ENCODE measurements at places on chromosomes 2 and 18. TPM values are rescaled to one million over a fixed set of nuclear protein-coding genes. Genes with fewer than 3 reads are reported as not detected.
A peak's percentile ranks its signal among the peaks of the same experiment; 100 is the strongest.

The ETAA1 gene
- 22.9 TPM for total RNA-seq

The MDH1B gene
- 6.7 TPM for total RNA-seq

The TMEM37 gene
- 3.4 TPM for total RNA-seq

The UGT1A3 gene
- not detected for total RNA-seq

The CNGA3 gene
- total RNA-seq, result 7.1 TPM

The ESPNL gene
- total RNA-seq, result 0.50 TPM

GRCh38 chr2:98819231-98819766, 88.4 kb upstream of the MGAT4A start:
- H3K36me3 ChIP-seq, result peaks cover 3% of the 10 kb centered on the region
- peaks cover 13% of the 10 kb centered on the region for H3K4me1 ChIP-seq
- H3K4me3 ChIP-seq, result no peak overlapping the region
- H3K27ac ChIP-seq, result no peak overlapping the region

DNA sequence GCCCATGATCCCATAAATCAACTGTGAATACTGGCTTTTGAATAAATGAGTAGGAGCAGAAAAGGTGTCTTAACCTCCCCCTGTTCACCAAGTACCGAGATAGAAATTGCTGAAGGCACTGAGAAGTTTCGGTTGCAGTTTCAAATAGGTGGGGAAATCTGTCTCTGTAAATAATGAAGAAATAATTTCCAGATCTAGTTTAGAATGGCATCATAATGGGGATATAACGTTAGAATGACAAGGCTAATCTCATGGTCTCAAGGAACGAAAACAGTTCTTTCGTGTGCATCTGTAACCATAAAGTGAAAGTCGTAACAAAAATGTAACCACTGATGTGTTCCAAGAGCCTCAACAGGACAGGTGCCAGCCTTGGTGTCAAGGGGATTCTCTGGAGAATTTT, 49.9 kb upstream of the TMEM18 start:
- no peak for DNase-seq
- no peak overlapping the region for H3K27ac ChIP-seq
- no peaks in the 10 kb centered on the region for H3K36me3 ChIP-seq
- H3K4me1 ChIP-seq, result peaks cover 2% of the 10 kb centered on the region
- no peaks in the 10 kb centered on the region for H3K27me3 ChIP-seq

GRCh38 chr2:180144338-180144813, 137.3 kb upstream of the CWC22 start:
- H3K27ac ChIP-seq, result no peak overlapping the region
- no peaks in the 10 kb centered on the region for H3K36me3 ChIP-seq
- no peak overlapping the region for H3K4me3 ChIP-seq
- no peak for DNase-seq
- no peaks in the 10 kb centered on the region for H3K4me1 ChIP-seq
- H3K27me3 ChIP-seq, result no peaks in the 10 kb centered on the region

DNA sequence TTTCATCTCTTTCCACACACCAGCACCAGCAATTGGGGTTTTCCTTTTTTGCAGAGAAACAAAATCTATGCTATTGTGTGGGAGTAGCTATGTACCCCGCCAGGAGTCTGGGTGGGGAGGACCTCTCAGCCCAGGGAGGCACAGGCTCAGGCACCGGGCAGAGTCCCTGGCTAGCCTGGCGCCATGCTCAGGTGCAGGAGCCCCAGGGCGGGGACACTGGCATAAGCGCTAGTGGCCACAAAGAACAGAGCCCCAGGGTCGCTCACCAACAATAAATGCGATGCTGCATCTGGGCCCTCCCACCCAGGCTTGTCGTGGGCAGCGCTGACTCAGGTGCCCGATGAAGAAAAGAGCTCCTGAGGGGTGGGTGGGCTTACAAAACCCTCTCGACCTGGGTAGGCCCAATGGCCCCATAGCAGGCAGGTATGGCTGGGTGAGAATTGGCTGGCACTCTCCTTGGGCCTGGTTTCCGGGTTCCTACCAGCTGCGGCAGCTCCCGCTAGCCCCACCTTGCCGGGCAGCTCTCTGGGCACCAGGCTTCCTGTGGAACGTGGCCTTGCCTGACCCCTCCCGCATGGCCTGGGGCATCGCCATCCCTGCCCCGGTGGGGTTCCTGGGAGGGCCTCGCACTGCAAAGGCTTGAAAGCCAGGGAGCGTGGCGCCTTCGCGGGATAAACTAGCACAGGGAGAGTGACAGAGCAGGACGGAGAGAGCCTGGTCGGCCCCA, 31.8 kb upstream of the COL6A3 start:
- H3K4me3 ChIP-seq, result no peak overlapping the region
- peaks cover 9% of the 10 kb centered on the region for H3K4me1 ChIP-seq
- peak overlapping the region; percentile 6 for H3K27ac ChIP-seq
- H3K27me3 ChIP-seq, result no peaks in the 10 kb centered on the region

DNA sequence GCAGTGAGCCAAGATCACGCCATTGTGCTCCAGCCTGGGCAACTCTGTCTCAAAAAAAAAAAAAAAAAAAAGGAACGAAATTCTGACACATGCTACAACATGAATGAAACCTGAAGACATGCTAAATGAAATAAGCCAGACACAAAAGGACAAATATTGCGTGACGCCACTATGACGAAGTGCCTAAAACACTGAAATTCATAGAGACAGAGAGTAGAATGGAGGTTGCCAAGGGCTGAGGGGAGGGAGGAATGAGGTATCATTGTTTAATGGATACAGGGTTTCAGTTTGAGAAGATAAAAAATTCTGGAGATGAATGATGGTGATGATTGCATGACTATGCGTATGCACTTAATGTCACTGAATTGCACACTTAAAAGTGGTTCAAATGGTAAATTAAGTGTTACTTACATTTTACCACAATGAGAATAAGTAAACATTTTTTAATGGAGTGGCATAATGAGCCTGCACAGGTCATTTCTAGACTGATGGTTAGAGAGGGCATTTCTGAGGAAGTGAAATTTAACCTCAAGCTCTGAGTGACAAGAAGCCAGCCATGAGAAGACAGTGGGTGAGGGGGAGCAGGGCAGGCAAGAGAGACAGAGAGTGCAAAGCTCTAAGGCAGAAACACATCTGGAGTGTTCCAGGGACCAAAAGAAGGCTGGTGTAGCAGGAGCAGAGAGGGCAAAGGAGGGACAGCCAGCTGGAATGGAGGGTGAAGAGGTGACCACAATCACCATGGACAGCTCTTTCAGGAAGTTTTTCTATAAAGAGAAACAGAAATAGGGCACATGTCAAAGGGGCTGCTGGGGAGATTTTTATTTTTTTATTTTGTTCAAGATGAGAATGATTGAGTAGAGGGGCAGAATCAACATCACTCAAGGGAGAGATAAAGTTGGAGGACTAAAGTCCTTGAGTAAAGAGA, 20.6 kb upstream of the EXOC6B start:
- no peak overlapping the region for H3K27ac ChIP-seq
- no peaks in the 10 kb centered on the region for H3K27me3 ChIP-seq
- H3K4me1 ChIP-seq, result no peaks in the 10 kb centered on the region
- H3K36me3 ChIP-seq, result no peaks in the 10 kb centered on the region
- no peak overlapping the region for H3K4me3 ChIP-seq

- no peak overlapping the region for H3K27ac ChIP-seq
- no peaks in the 10 kb centered on the region for H3K4me1 ChIP-seq
- H3K27me3 ChIP-seq, result no peaks in the 10 kb centered on the region
- DNase-seq, result peak; percentile 17
These were observed 128.6 kb upstream of the KCNH7 start for GRCh38 chr2:162967147-162967546.

DNA sequence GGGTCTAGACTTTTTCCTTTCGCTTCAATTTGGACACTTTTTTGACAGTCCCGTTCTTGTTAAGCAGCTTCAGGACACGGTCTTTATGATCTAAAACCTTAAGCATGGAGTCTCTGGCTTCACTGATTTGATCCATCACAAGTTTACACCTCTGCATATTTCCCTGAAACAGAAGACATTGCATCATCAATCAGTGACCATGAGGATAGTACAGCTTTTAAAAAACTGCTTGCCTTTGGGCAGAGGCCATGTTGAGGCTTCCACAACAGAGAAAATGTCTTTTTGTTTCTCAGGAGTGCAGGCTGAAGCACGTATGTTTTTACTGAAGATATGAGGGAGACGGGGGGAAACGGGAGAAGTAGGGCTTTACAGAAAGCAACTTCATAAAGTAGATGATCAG, 56.2 kb upstream of the AMMECR1L start:
- no peaks in the 10 kb centered on the region for H3K4me1 ChIP-seq
- DNase-seq, result no peak
- H3K27me3 ChIP-seq, result no peaks in the 10 kb centered on the region
- no peak overlapping the region for H3K4me3 ChIP-seq
- H3K27ac ChIP-seq, result no peak overlapping the region

DNA sequence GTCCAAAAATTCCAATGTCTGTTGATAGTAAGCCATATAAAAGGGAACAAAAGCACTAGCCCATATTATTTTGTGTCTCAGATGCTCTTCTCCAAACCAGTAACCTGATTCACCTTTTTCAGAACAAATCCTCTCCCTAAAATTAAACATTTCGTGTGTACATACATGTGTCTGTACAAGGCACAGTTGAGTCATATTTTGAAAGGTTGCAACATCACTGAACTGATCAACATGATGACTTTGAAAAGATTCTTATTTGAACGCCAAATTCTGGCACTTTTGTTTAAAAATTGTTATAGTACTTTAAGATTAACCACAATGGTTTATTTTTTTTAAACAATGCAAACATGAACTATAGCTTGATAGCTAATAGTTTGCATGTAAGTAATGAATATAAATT, 102.5 kb downstream of the RIT2 start:
- H3K36me3 ChIP-seq, result no peaks in the 10 kb centered on the region
- no peak overlapping the region for H3K4me3 ChIP-seq
- no peak overlapping the region for H3K27ac ChIP-seq

DNA sequence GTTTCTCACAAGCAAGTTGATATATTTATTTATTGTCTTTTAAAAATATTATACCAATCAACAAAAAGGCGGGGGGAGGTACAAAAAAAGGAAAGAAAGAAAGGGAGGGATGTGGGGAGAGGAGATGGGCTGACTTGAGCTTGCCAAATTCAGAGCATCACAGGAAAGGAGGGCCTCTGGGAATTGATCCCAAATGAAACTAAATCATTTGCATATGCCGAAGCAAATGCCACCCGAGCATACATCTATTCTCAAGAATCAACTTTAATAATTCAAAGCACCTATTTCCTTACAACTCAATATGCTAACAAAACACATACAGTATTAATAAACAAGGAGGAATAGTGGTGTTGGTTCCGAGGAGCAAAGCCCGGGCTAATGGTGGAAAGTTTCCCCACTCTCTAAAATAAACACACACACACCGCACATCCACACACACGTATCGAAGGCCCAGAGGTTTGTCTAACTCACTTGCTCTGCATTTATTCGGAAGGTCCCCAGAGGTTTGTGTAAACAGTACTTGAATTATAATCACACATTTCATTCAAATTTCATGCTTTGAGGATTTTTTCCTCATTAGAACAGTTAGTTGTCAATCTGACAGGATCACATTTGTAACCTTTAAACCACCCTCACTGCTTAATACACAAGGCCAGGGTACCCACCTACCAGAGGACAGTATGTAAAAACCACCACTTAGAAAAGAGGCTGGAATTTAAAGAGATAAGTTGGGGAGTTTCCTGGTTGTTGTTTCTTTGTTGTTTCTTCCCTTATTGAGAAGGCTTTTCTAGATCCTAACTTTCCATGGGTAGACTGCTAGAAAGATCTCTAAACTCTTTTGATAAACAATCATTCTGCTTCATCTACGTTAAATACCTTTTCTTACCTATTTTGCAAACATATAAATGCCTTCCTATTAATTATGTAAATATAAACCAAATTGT, 264.7 kb downstream of the TCF4 start:
- peak overlapping the region; percentile 94 for H3K27ac ChIP-seq
- DNase-seq, result no peak
- H3K4me3 ChIP-seq, result peak overlapping the region; percentile 17

DNA sequence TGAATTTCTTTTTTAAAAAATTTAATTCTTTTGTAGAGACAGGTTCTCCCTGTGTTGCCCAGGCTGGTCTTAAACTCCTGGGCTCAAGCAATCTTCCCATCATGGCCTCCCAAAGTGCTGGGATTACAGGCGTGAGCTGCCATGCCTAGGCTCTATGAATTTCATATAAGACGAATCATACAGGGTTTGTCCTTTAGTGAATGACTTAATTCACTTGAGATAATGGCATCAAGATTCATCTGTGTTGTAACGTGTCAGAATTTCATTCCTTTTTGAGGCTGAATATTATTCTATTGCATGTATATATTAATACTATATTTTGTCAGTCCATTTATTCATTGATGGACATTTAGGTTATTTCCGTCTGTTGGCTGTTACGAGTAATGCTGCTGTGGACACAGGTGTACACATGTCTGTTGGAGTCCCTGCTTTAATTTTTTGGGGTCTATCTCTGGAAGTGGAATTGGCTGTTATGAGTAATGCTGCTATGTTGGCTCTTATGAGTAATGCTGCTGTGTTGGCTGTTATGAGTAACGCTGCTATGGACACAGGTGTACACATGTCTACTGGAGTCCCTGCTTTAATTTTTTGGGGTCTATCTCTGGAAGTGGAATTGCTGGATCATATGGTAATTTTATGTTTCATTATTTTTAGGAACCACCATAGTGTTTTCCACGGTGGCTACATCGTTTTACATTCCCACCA, 210.6 kb downstream of the CAMKMT start:
- H3K27me3 ChIP-seq, result no peaks in the 10 kb centered on the region
- H3K4me1 ChIP-seq, result no peaks in the 10 kb centered on the region
- no peaks in the 10 kb centered on the region for H3K36me3 ChIP-seq
- H3K4me3 ChIP-seq, result no peak overlapping the region

DNA sequence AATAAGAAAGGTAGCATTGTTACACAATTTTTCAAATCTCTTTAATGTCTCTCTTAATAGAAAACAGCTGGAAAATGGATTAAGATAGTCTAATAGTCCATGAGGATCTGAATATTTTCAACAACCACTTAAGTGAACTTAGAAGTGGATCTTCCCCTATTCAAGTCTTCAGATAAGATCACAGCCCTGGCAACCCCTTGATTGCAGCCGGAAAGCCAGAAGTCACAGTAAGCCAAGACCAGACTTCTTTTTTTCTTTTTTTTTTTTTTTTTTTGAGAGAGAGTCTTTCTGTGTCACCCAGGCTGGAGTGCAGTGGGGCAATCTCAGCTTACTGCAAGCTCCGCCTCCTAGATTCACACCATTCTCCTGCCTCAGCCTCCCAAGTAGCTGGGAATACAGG, 18.6 kb upstream of the ZC3H15 start:
- H3K27me3 ChIP-seq, result no peaks in the 10 kb centered on the region
- H3K4me1 ChIP-seq, result no peaks in the 10 kb centered on the region
- no peak for DNase-seq

GRCh38 chr2:236748385-236748784, 178.8 kb downstream of the ACKR3 start:
- no peak for DNase-seq
- H3K36me3 ChIP-seq, result no peaks in the 10 kb centered on the region
- no peaks in the 10 kb centered on the region for H3K27me3 ChIP-seq
- H3K4me3 ChIP-seq, result no peak overlapping the region
- H3K4me1 ChIP-seq, result peaks cover 5% of the 10 kb centered on the region
- H3K27ac ChIP-seq, result no peak overlapping the region

- H3K27me3 ChIP-seq, result no peaks in the 10 kb centered on the region
- H3K4me1 ChIP-seq, result no peaks in the 10 kb centered on the region
- no peak overlapping the region for H3K4me3 ChIP-seq
- DNase-seq, result no peak
These were observed 71.0 kb downstream of the AQP4 start for GRCh38 chr18:26794230-26795101.

GRCh38 chr2:211835695-211836094, 702.9 kb downstream of the ERBB4 start:
- no peak overlapping the region for H3K4me3 ChIP-seq
- no peak for DNase-seq
- H3K4me1 ChIP-seq, result no peaks in the 10 kb centered on the region
- no peaks in the 10 kb centered on the region for H3K27me3 ChIP-seq
